ENCODE measurements at places on chromosomes 5 and 9.

DNA sequence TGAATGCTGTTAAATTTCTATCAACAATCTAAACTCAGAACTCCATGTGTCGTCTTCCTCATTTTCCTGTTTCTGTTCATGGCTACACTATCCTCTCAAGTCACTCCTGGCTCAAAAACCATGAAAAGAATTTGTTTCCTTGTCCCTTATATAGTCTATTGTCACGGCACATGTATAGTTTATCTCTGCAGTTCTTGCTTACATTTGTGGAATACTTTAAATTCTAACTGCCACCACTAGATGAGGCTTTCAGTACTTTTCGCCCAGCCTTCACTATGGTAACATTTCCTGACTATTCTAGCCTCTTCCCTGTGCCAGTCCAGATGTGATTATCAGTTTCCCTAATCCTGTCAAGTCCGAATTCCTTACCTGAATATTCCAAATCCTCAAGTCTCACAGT lies 34.6 kb downstream of the PKD2L2 start:
- no peak for DNase-seq

GRCh38 chr5:15786884-15787283 lies 286.9 kb downstream of the FBXL7 start:
- DNase-seq = no peak

DNA sequence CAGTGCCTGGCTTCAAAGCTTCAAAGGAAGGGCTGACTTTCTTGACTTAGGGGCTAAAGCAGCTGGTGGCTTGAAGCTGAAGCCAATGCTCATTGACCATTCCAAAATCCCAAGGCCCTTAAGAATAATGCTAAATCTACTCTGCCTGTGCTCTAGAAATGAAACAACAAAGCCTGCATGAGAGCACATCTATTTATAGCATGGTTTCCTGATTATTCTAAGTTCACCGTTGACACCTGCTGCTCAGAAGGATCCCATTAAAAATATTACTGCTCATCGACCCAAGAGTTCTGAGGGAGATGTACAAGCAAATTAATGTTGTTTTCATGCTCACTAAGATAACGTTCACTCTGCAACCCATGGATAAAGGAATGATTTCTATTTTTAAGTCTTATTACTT lies 6.7 kb downstream of the TMEM174 start:
- no peak for DNase-seq

DNA sequence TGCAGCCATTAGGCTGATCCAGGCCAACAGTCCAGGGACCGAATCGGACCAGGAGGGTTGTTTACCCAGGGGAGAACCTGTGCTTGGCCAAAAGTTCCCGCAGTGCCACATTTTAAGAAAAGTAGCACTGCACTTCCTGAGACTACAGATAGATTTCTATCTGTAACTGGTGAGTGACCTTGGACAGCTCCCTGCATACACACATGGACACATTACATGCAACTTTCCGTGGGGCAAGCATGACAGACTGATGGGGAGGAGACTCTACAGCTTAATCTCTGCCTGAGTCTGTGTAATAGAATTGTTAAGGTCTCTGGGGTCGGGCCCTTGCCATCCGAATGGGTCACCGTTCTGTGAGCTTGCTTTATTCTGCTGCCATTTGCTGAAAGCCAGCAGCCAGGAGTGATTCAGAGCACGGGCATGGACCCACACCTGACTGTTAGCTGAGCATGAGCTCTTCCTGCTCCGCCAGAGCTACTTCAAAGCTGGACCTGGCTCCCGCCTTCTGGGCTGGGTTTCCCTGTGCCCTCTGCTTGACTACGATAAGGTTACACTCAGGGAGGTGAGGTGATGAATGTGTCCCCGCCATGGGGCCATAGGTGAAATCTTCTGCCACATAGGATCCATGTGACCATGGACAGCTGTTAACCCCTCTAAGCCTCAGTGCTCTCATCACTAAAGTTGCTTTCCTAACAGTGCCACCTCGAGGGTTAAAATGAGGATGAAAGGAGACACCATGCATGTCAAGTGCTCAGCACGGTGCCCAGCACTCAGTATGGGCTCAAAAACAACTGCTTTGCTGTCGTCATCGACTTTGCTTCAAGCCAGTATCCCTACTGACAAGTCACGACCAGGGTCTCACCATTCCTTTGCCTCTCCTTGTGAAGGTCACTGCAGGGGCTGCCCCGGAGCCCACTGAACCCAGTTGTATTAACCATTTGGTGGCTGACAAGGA lies 200.0 kb downstream of the MELK start:
- no peak for DNase-seq

- no peak for DNase-seq
Observed at GRCh38 chr5:75993643-75994520, 89.3 kb upstream of the SV2C start.

DNA sequence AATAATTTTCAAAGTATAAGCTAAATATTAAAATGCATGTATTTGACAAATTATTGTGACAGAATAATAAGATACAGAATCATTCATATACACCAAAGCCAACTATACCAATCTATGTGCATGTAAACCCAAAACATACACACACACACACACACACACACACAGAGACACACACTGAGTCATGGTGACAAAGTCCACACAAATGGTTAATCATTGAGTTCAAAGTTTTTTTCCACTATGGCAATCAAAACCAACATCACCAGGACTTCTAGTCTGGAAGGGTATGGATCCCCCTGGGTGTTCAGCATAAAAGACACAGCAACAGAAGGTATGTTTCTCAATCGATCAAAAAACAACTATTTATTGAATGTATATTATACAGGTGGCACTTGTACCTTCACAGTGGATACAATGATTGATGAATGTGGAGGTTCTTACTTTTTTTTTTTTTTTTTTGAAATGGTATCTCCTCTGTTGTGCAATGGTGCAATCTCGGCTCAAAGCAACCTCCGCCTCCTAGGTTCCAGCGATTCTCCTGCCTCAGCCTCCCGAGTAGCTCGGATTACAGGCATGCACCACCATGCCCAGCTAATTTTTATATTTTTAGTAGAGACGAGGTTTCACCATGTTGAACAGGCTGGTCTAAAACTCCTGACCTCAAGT lies 137.0 kb downstream of the PDE4D start:
- no peak for DNase-seq

GRCh38 chr5:142119051-142119625 lies 10.6 kb downstream of the NDFIP1 start:
- no peak for DNase-seq

- DNase-seq = no peak
Observed at GRCh38 chr9:108837530-108837929, 18.3 kb downstream of the ACTL7B start.

DNA sequence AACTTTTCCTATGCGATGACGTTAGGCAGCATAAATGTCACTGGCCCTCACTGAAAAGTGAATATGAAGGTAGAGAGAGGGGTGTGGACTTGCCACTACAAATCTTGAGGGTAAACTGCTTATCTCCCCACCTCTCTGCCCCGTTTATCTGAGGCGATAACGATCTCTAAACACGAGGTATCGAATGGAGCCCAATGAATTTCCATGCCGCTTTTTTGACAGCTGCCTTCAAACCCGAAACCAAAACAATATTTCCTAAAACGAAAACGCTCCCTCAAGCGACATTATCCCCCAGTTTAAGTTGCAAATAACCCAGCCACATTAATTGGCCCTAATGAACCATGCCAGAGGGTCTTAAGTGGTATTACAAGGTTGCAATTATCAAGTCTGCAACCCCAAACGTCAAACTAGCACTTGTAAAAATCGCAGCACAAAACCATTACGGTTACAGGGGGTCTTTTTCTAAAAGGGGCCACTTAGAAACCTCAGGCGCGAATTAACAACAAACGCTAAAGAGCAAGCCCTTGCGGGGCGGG lies 1.4 kb downstream of the NR3C1 start:
- DNase-seq = no peak

- peak; percentile 57 for DNase-seq
Observed at GRCh38 chr5:151156507-151157420, 815 bp downstream of the ANXA6 start.

- peak; percentile 63 for DNase-seq
Observed at GRCh38 chr9:136546697-136547501, 1.1 kb upstream of the NOTCH1 start.

DNA sequence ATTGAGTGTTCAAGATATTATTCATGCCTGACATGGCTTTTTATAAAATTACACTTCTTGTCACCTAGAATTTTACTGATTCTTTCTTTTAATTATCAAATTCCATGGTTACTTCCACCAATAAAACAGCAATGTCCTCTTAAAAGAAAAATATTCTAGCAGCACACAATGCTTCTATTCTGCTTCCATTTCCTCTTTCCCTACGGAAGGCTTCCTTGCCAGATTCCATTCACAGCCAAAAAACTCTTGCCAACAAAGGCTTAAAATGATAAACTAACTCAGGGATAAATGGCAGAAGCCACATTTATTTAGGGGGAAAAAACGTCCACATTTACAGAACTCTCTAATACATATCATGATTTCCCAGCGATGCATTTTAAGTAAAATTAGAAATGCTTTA lies 111.6 kb downstream of the CTNND2 start:
- no peak for DNase-seq

GRCh38 chr5:57442080-57442839 lies 40.4 kb downstream of the ACTBL2 start:
- no peak for DNase-seq

GRCh38 chr5:156927545-156927944 lies 35.5 kb downstream of the TIMD4 start:
- DNase-seq = no peak

DNA sequence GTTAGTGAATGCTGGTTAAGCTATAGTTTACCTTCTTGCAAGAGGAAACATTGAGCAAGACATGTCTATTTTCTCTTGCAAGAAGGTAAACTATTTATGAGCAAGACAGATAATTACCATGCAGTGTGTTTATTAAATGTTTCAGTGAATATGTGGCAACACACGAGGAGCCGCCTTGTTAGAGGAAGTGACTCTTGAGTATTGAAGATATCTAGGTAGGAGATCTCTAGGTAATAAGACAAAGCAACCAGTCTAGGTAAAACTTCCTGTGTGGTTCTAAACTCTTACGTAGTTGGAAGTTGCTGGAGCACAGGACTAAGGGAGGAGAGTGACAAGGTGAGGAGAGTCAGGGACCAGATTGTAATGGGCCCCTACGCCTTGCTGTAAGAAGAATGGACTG lies 16.8 kb downstream of the SKP2 start:
- DNase-seq = no peak

- DNase-seq = no peak
Observed at GRCh38 chr9:129649726-129650679, 8.1 kb upstream of the ASB6 start.

DNA sequence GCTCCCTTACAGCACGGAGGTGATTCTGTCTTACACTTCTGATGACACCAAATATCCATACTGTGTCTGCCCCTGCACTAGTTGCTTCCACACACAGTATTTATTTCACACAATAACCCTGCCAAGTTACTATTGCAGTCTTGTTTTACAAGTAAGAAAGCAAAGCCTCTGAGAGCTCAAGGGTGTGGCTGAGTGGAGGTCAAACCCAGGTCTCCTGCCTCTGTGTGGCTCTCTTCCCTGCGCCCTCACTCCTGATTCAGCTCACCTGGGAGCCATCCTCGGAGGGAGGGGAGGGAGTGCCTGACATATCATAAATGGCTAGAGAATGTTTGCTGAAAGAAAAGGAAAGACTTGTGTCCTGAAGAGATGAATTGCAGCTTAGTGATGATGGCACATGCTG lies 41.0 kb downstream of the MVB12B start:
- DNase-seq = no peak

DNA sequence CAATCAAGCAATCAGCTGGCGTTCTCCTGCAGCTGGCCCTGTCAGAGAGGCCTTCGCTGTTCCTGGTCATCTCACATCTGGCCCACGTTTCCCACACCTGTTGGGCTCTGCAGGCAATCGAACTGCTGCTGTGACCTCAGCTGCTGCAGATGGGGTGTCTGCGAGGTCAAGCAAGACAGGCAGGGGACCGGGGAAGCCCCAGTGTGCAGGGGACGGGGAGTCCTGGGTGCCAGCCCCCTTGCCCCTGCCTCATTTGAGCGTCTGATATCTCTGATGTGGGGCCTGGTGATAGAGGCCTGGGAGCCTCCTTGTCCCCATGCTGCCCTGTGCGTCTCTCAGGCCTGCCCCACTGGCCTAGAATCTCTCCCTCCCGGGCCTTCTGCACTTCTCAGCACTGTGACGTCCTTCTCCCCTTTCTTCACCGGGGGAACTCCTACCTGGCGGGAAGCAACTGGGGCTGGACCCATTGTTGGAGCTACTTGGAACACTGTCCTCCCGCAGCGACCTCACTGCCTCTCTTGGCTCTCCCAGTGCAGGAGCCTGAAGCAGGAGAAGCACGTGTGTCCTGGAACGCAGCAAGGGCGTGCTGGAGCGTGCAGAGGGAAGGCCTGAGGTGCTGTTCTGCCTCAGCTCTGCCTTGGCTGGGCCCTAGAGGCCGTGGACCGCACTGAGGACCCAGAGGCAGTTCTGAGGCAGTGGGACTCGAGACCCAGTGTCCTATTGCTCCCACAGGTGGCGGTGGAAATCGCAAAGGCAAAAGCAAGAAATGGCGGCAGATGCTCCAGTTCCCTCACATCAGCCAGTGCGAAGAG lies 3.9 kb downstream of the GRK6 start:
- no peak for DNase-seq

DNA sequence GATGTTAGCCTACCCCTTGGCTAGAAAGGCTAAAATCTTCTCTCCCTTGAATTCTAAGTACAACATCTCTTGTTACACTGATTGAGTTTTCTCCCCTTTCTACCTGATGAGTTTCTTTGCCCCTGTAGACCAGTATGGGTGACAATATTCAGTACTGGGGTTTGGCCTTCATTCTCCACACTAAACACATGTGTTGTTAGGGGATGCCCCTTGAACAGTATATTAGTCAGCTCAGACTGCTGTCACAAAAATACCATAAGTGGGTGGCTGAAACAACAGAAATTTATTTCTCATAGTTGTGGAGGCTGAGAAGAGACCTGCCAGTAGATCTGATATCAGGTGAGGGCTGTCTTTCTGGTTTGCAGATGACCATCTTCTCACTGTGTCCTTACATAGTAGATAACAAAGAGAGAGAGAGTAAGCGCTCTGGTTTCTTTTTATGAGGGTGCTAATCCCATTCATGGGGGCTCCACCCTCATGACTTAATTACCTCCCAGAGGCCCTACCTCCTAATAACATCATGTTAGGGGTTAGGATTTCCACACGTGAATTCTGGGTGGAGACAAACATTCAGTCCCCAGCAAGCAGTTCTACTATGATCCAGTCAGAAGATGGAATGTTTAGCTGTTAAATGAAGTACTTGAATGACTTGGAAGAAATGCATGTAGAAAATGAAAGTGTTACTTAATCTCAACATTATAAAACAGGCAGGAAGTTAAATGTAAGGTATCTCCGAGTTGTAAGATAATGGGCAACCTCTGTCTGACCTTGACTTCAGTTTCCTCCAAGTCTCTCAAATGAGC lies 17.5 kb downstream of the VLDLR start:
- peak; percentile 32 for DNase-seq

- no peak for DNase-seq
Observed at GRCh38 chr5:80707645-80708044, 52.9 kb upstream of the DHFR start.

DNA sequence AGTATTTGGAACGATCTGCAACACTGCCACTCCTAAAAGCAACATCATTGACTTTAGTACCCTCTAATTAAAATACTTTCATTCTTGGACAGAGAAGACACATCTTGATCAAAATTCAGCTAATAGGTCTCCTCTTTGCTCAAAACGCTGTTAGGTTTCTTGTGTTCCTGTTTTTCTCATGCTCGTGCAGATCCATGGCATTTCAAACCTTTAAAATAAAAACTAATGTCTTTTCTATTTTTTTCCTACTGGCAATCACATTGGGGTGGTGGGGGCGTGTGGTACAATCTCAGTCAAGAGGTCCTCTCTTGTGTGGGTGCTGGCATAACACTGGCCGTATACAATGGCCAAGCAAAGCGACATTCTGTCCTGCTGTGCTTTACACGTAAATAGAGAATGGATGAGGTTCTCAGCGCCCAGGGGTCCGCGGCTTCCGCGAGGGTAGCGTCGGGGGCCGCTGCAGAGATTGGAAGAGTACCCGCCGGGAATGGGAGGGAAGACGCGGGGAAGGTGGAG lies 315 bp upstream of the GPR150 start:
- DNase-seq = no peak
